Activated T-cell treated with anti-CD3 and anti-CD28 coated beads, Interleukin-2, amount 50 U/mL, for 72 hours (primary cell): ENCODE measurements at places on chromosomes 16 and 17.
A peak's percentile ranks its signal among the peaks of the same experiment; 100 is the strongest.

DNA sequence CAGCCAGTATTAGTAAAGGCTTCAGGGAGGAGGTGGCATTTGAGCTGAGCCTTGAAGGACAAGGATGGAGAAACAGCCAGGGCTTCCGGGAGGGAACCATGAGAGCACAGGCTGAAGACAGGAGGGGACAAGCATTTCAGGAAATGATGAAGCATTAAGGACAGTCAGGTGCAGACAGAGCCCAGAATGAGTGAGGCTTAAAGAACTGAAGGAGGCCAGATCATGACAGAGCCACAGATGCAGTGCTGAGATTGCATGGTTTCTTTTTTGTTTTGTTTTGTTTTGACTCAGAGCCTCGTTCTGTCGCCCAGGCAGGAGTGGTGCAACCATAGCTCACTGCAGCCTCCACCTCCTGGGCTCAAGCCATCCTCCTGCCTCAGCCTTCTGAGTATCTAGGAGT lies 211.5 kb downstream of the SOX9 start:
- no peak for DNase-seq

DNA sequence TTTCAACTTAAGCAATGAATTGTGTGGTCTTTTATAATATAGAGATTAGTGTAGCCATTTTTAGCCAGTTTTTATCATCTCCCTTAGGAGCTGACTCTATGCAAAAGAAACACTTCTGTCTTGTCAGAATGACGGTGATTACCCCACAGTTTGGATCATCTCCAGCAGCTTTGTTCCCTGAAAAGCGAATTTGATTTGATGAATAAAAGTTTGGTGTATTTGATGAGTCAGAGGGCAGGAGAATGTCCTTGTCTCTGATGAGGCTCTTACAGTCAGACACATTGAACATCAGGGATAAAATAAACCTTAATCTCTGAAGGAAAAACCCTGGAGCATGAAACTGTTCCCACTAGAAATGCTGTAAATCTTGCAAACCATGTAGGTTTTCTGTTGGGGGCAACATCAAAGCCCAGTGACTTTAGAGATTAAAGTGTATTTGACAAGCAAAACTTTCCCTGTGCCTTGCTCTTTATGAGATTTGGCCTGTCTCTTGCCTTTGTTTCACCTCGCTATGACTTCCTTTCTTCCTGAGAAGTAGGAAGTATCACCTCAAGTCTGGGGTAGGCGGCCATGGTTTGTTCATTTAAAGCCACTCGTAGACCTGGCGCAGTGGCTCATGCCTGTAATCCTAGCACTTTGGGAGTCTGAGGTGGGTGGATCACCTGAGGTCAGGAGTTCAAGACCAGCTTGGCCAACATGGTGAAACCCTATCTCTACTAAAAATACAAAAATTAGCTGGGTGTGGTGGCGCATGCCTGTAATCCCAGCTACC lies 209.3 kb downstream of the FTO start:
- peak; percentile 29 for DNase-seq

- peak; percentile 79 for DNase-seq
Observed at GRCh38 chr17:47203984-47204721, 5.0 kb upstream of the MYL4 start.

DNA sequence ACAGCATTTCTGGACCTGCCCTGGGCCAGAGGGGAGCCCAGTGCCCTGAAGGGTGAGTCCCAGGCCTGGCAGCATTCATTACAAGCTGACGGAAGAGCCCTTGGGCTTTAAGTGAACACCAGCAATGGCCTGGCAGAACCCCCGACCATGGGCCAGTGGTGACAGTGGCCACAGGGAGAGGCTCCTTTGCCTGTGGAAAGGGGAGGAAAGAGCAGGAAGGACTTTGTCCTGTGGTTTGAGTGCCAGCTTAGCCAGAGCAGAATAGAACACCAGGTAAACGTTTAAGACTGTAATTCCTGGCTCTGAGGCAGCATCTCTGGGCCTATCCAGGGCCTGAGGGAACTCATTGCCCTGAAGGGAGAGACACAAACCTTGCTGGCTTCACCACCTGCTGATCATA lies 34.3 kb upstream of the ATP2C2 start:
- DNase-seq = no peak

DNA sequence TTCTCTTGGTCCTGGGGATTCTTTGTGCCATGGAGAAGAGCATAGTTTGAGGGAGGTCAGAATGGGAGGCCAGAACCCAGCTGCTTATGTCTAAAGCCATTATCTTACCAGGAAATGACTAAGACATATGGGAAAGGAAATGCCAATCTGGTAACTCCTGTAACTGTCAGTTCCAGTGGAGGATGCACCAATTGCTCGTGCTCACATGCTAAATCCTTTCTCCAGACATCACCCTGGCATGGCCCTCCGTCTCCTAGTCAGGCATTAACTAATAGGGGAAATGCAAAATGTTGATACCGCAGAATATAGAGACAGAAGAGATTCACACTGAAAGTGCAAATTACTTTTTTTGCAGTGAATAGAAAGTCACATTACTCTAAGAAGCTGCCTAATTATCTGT lies 255.6 kb upstream of the HSBP1 start:
- no peak for DNase-seq

DNA sequence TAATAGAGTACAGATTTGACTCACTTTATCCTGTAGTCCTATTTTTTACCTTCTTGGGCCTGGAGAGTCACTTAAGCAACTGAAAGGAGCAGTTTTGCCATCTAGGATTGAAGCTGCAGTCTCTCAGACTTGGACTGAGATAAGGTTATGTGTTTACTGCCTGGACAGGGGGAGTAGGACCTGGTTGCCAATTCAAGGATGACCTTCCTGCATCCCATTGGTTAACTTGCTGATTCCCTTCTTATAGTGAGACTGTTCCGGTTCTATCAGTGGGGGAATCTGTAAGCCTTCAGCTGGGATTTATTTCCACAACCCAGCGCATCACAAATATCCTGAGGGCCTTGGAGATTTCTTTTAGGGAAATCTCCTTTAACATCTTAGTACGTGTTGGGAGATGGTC lies 2.9 kb downstream of the UBN1 start:
- DNase-seq = no peak

DNA sequence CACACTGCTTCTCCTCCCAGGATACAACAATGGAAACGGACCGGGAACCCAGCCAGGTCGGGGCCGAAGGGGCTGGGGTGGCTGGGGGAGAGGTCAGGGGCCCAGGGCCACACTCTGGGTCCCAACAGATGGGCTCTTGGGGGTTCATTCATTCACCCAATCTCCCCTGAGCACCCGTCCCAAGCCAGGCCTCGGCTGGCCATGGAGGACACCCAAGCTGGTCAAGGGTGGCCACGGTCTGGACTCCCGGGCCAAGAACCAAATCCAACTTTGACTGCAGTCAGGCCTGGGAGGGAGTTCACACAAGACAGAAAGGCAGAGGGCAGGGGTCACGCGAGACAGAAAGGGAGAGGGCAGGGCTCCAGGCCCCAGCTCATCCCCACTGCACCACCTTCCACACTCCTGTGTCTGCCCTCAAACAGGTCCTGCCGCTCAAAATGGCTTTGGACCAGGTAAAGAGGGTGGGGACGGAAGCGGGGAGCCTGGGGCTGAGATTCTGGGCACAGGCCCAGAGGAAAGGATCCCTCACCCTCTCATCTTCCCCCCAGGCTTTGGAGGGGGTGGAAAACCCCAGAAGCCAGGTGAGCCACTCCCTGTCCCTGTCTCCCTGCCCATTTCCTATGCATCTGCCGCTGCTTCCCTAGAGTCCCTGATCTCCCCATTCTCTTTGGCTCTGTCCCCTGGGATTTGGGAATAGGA lies 12.3 kb upstream of the PKMYT1 start:
- no peak for DNase-seq

- DNase-seq = no peak
Observed at GRCh38 chr16:31023252-31023602, 10.1 kb upstream of the STX4 start.

- DNase-seq = no peak
Observed at GRCh38 chr17:14505606-14506005, 204.7 kb downstream of the HS3ST3B1 start.

- DNase-seq = peak; percentile 61
Observed at GRCh38 chr16:15672514-15673167, 22.6 kb downstream of the NDE1 start.

GRCh38 chr16:25875956-25876598 lies 184.3 kb downstream of the HS3ST4 start:
- no peak for DNase-seq

GRCh38 chr17:82065638-82066303 lies at the start of gene DUS1L:
DUS1L (minus strand) TSS chr17:82065804; CDS start chr17:82065059, 745 bp downstream.
- peak; percentile 88 for DNase-seq

DNA sequence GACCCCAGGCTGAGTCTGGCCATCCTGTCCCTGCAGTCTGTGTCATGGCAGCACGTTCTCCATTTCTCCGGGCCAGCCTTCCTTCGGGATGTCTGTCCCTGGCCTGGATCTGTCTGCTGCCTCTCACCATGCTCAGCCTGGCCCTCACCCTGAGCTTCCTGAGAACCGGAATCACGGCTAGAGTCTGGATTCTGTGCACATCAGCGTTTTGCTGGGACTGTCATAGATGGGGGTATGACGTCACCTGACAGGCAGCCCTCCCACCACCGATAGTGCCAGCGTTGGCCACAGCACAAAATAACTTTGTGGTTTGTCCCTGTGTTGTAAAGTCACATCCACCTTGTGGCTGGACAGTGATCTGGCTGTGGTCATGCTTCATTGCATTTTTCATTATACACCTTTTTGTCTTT lies 59.2 kb downstream of the B9D1 start:
- DNase-seq = no peak

DNA sequence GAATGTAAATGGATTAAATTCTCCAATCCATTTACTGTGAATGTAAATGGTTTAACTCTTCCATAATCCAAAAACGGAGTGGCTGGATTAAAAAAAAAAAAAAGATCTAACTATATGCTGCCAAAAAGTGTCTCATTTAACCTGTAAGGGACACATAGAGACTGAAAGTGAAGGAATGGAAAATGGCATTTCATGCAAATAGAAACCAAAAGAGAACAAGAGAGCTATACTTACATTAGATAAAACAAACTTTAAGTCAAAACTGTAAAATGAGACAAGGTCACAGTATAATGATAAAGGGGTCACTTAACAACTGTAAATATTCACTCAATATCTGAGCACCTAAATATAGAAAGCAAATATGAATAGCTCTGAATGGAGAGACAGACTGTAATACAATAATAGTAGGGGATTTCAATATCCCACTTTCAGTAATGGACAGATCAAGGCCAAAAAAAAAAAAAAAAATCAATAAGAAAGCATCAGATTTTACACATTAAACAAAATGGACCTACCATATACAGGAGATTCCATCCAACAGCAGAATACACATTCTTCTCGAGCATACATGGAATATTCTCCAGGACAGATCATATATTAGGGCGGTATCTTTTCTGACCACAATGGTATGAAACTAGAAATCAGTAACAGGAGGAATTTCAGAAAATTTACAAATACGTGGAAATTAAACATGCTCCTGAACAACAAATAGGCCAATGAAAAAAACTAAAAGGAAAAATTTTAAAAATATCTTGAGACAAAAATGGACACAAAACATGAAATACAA lies 36.4 kb downstream of the CDR2 start:
- DNase-seq = no peak

- no peak for DNase-seq
Observed at GRCh38 chr16:66832661-66833305, 2.0 kb upstream of the NAE1 start.

- DNase-seq = no peak
Observed at GRCh38 chr17:76593959-76594358, 8.3 kb upstream of the ST6GALNAC2 start.

- DNase-seq = no peak
Observed at GRCh38 chr16:75043175-75043895, 44.5 kb downstream of the ZNRF1 start.

GRCh38 chr16:50367777-50368409 lies 895 bp downstream of the BRD7 start:
- no peak for DNase-seq

DNA sequence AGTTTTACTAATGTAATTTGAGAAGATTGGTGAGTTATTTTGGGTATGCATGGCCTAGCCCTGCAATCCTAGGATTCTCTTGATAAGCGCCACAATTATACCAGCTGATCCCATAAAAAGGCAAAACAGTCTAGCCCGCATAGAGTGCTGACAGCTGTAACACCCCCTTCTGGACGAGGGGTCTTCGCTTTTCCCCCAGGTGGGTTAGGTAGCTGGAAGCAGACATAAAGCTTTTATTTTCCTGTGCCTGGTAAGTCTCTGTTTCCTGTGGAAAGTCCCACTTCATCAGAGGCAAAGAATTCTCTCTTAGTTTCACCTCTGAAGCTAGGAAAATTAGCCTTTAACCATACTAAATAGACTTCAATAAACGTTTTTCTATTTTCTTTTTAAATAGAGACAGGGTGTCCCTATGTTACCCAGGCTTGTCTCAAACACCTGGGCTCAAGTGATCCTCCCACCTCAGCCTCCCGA lies 108.3 kb downstream of the YPEL2 start:
- DNase-seq = no peak

DNA sequence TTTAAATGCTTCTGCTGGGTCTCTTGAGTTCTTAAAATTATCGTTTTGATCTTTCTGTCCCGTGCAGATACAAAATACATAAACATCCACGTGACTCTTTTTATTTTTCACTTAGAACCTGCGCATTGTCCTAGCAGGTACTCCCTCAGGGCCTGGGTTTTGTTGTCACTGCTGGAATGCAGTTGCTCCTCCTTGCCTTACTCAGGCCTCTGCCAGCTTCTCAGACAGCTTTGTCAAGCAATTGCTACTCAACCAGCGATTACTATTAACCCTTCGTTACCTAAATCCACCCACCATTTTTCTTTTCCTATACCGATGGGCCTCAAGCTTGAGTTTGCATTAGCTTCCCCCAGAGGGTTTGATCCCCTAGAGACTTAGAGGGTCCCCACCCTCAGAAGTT lies 405.9 kb upstream of the RBFOX1 start:
- no peak for DNase-seq

DNA sequence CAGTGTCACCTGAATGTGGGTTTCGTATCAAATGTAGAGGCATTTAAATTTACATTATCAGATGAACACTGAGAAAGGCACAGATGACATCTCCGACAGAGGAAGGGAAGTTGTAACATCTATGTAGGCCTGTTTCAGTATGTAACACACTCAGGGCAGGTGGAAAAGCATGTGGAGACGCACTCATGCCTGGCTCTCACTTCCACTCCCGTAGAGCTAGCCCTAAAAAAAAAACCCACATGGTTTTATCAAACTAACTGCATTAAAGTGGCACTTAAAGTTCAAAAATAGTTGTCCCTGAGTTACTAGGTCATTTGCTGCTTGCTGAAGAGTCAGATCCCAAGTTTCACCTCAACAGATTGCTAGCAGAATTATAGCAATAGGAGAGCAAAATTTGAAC lies 6.1 kb upstream of the ANKFY1 start:
- DNase-seq = no peak

DNA sequence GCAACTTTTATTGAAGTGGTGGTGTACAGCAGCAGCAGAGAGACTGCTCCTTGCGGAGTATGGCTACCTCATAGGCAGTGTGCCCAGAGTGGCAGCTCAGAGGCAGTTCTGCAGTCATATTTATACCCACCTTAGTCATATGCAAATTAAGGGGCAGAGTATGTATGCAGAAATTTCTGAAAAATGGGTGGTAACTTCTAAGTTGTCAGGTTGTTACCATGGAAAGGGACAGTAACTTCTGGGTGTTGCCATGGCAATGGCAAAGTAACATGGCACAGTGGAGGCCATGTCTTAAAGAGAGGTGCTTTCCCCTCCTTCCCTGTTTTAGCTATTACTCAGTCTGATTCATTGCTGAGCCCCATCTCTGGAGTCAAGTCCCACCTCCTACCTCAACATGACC lies 53.4 kb downstream of the MEOX1 start:
- DNase-seq = peak; percentile 85
